ENCODE measurements at places on chromosomes 11 and 22.

DNA sequence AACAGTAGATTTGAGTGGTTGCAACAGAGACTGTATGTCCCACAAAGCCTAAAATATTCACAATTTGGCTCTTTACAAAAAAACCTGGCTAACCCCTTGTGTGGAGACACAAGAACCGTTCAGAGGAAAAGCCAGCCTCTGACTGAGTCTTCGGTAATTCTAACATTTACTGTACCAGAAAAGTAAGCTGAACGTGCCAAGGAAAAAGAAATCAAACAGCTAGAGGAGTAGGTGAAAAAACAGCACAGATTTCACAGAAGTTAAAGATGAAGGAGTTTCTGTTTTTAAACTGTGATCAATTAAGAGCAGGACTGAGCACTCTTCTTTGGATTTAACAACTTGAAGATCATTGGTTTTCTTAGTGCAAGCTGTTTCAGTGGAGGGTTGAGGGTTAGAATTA lies 424.7 kb upstream of the KIRREL3 start:
- no peak for DNase-seq

GRCh38 chr11:82754410-82754809 lies 20.7 kb upstream of the FAM181B start:
- no peak for DNase-seq

DNA sequence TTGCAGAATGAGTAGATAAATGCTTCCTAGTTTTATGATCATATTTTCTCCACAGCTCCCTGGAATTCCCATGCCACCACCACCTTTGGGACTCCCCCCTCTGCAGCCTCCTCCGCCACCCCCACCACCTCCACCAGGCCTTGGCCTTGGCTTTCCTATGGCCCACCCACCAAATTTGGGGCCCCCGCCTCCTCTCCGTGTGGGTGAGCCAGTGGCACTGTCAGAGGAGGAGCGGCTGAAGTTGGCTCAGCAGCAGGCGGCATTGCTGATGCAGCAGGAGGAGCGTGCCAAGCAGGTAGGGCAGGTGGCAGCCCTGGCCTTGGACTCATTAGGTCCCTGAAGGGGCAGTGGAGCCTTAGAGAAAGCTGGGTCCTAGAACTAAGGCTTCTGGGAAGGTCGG lies 2.9 kb downstream of the SF3B2 start:
- no peak for DNase-seq

GRCh38 chr11:71329165-71329510 lies 76.8 kb upstream of the SHANK2 start:
- DNase-seq = no peak

DNA sequence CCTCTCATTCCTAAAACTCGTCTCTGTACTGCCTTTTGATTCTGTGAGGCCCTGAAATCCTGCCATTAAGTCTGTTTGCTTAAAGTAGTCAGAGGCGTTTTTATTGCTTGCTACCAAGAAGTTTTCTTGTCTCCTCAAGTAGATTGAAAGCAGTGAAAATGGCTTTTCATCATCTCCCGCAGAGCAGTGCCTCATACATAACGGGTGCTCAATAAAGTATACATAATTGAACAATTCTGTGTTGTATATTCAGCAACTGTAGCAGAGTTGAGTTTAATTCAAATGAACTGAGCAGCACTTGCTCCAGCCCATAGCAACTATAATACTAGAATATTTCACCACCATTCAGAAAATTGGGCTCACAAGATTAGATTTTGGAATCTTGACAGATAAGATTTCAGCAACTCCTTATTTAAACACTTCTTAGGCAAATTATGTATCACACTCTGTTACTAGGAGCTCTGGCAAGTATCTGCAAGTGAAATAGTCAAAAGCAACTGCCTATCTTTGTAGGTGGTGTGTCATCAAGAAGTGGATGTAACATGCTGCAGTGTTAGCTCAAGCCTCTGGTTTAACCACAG lies 20.0 kb downstream of the FIBIN start:
- DNase-seq = no peak

GRCh38 chr22:42066126-42066761 lies 4.4 kb downstream of the NAGA start:
- no peak for DNase-seq

- DNase-seq = peak; percentile 100
These were observed 11.2 kb upstream of the MALAT1 start for GRCh38 chr11:65487467-65488272.

DNA sequence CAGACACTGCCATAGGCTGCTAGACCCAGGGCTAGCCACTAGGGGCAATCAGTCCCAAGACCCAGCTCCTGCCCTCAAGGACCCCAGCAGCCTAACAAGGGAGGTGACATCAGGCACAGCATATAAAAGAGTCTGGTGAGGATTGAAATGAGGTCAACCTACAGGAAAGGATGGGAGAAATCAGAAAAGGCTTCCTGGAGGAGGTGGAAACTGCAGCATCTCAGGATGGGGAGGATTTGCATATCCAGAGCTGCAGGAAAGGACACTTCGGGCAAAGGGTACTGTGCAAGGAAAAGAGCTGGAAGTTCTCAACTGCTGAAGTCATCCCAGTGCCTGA lies 2.9 kb upstream of the ARFGAP2 start:
- no peak for DNase-seq

GRCh38 chr11:2724653-2725367 lies 25.0 kb upstream of the KCNQ1OT1 start:
- DNase-seq = no peak

- no peak for DNase-seq
These were observed 31.9 kb downstream of the RRP8 start for GRCh38 chr11:6571434-6572008.

DNA sequence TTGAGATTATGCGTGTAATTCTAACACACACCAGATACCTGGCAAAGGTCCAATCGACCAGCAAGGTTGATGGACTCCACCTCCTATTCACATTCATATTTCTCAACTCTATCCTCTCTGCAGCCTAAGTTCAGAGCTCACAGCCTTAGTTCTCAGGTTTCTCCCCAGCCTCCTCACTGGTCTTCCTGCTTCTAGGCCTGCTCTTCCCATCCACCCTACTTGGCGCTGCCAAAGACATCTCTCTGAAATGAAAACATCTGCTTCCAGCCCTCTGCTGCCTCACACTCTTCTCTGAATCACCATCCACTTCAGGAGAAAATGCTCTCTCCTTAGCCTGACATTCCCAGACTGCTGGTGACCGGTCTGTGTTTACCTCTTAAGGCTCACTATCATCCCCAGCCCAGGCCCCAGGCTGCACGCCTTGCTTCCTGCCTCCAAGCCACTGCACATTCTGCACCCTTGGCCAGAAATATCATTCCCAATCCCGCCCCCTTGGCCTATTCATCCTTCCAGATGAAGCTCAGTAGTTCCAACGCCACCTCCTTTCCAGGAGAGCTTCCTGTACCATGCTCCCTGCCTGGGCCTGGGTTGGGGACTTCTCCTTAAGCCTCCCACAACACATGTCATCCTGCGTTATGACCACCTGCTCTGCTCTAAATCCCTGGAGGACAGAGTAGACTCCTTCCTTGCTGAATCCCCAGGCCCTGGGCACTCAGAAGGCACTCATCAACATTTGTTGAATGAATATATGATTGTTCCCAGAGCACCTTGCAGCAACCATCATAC lies 3.5 kb downstream of the ARRB1 start:
- no peak for DNase-seq

GRCh38 chr11:116300232-116300631 lies 472.6 kb downstream of the BUD13 start:
- no peak for DNase-seq

- peak; percentile 21 for DNase-seq
These were observed 52.5 kb downstream of the TRIM44 start for GRCh38 chr11:35714882-35715627.

DNA sequence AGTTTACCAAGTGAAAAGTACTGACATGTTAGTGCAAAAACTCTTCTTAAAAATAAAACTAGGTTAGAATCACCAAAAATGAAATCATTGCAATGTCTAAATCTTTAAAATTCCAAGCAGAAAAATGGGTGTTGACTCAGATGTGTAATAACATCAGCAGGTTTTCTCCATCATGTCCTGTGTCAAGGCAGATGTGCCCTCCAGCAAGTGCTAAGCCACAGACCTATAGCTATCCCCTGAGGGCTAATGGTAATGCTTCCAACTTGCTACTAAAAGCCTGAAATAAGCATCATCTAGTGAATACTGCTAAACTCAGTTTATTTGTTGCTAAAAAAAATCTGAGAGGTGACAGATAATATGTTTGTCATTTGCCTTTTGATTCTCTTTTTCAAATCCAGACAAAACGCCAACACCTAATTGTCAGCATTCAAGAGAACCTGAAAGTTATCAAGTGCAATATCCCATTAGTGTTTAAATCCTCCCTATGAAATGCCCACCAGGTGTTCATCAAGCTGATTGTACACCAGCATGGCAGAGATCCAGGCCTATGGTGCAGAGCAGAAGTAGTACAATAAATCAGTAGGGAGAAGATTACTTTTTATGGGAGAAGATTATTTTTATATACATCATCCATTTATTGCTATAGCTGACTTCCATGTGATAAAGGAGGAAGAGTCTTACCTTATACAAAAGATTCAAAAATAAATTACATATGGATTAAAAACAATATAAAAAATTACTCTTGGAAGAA lies 55.1 kb upstream of the SYT9 start:
- no peak for DNase-seq

DNA sequence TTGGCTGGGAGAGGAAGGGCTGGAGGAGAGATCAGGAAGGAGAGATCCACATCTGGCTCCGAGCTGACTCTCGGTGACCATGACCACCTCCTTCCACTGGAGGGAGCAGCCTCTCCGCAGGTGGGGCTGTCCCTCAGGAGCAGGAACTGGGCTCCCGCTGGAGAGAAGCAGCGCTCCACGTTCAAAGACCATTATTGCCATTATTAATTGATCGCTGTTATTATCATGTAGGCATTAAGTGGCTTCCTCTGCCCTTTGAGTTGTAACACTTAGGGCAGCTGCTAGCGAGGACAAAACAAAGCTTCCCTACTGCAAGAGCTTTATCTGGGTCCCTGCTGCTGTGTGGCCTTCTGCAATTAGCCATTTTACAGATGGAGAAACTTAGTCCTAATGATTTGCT lies 251.9 kb downstream of the ST3GAL4 start:
- no peak for DNase-seq

GRCh38 chr22:37891926-37892325 lies 14.2 kb upstream of the MICALL1 start:
- no peak for DNase-seq

DNA sequence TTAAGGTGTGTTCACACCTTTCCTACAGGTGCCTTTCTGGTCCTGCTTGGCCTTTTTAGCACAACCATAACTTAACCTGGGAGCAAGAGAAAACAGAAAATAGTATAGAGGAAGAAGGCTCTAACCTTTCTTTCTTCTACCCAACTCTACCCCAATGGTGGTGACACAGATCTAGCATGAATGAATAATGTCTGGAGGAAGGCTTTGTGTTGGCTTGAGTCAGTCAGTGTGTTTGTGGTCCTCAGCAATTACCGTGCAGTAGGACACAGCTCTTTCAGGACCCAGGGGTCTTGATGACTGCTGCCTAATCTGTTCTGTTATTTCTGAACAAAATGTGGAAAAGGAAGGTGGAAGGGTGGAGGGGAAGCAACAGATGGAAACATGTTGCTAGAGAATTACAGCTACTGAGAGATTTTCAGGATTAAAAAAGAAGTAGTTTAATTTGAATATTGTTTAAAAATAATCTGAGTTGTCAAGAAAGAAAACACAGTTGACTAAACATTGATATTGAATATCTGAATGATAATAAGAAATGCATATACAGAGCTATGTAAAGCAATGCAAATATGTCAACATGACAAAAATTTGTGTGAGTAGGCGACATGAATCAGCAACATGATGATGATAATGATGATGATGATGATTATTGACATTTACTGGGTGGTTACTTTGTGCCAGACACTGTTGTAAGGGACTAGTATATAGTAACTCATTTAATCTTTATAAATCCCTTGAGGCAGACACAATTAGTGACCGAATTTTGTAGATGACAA lies 55.3 kb downstream of the AASDHPPT start:
- no peak for DNase-seq

- no peak for DNase-seq
These were observed 39.0 kb downstream of the FAM83F start for GRCh38 chr22:40033586-40034380.

- DNase-seq = no peak
These were observed 642 bp downstream of the NAA40 start for GRCh38 chr11:63939397-63939891.

DNA sequence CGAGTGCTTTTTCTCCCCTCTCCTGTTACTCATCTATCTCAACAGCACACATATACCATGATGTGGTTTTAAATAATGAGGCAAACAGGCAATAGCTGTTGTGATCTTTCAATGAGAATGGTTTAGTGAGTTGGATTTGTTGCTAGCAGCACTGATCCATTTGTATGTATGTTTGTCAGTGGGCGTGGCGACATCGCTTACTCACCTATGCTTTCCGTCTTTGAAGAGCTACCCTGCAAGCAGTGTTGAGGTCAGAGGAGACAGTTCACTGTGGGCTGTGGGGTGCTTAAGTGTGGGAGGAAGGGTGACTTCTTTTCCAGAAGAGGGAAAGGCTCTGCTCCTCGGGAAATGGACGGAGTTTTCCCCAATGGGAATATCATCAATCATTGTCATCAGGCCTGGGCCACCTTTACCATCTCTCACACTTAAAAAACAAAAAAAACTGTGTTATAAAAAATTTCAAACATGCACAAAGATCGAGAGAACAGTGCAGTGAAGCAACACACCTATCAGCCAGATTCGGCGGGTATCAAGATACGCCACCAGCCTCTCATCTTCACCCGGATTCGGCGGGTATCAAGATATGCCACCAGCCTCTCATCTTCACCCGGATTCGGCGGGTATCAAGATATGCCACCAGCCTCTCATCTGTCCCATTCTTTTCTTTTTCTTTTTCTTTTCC lies 83.8 kb downstream of the TBC1D22A start:
- DNase-seq = no peak

DNA sequence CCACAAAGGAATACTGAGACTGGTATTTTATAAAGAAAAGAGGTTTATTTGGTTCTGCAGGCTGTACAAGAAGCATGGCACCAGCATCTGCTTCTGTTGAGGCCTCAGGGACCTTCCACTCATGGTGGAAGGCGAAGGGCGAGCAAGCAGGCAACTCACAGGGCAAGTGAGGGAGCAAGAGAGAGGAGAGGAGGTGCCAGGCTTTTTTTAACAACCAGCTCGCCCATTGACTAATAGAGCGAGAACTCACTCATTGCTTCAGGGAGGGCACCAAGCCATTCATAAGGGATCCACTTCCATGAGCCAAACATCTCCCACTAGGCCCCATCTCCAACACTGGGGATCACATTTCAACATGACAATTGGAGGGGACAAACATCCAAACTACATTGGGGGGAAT lies 1.2 kb downstream of the PTS start:
- DNase-seq = no peak
